Activated CD8-positive, alpha-beta memory T cell treated with anti-CD3 and anti-CD28 coated beads for 4 hours (primary cell): ENCODE measurements at places on chromosomes 4 and X.

GRCh38 chr4:135250040-135250439 lies 1048.5 kb upstream of the PABPC4L start:
- no peak for DNase-seq

GRCh38 chr4:12458621-12459020 lies 1025.5 kb downstream of the RAB28 start:
- no peak for DNase-seq

DNA sequence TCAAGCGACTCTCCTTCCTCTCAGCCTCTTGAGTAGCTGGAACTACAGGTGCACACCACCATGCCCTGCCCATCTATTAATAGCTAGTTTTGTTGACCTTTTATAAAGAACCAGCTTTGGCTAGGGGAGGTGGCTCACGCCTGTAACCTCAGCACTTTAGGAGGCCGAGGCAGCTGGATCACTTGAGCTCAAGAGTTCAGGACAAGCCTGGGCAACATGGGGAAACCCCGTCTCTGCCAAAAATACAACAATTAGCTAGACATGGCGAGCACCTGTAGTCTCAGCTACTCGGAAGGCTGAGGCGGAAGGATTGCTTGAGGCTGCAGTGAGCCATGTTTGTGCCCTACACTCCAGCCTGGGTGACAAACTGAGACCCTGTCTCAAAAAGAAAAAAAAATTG lies 2.7 kb downstream of the TKTL1 start:
- DNase-seq = no peak

- DNase-seq = no peak
Observed at GRCh38 chr4:154137320-154137905, 348.5 kb upstream of the SFRP2 start.

DNA sequence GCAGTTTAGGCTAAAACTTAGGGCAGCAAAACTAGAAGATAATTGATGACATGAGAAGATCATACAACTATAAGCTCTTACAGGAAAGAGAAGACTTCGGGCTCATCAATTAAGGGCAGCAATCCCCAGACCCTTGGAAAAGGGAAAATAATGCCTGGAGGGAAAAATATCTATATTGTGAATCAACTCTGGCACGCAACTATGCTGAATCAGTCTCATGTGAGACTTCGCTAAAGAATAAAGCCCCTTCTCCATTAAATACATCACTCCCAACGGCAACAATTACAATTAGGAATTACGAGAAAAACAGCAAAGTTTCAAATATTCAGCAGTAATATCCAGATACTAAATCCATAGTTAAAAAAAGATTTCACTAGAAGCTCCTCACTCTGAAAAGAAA lies 2016.8 kb upstream of the IGFBP7 start:
- no peak for DNase-seq

DNA sequence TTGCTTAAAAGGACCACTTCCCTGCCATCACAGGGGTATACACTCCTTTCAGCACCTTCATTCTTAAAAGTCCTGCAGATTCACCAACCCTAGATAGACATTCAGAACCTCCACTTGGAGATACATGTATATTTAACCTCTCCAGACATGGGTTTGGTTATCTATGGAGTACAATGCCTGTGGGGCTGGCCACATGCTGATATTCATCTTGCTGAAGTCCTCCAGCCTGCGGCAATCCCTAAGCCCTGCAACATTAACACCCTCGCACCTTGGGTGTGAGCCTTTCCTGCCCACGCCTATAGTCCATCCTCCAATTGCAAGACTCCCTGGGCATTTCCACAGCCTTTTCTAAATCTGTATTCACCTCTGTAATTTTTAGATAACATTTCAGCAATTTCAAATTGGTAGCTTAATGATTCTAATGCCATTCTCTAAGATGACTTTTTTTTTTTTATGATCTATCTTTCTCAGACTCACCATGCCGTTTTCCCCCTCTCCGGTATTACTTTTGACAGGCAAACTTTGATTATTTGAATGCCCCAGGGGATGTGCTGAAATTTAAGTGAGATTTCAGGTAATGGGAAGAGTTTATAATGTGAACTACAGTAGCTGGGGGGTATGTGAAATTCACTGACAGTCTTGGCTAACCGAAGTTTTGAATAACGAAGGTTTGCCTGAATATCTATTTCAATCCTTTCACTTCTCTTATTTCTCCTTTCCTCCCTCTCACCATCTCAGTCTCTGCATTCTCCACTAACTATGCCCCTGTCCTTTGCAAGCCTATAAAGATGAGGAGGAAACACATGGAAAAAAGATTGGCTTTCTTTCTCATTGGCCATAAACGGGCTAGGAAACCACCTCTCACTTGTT lies 24.1 kb downstream of the CCDC149 start:
- no peak for DNase-seq

DNA sequence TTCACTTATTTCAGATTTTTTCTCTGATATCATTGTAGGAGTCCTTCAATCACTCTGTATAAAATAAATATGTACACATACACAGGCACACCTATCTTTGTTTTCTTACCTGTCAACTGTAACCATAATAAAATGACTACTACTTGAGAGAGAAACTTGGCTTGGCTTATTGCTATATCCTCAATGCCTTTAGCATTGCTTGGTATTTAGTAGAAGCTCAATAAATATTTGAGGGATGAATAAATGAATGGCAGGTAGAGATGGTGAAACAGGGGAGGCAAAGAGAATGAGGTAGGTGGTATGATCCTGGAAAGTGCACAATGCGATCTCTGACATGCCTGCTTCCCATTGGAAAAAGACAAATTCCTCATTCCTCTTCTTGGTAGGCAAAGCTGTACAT lies 21.8 kb upstream of the CXCL6 start:
- no peak for DNase-seq

GRCh38 chrX:54237014-54237413 lies 54.0 kb upstream of the FAM120C start:
- DNase-seq = no peak

- DNase-seq = no peak
Observed at GRCh38 chrX:142233400-142233799, 28.3 kb upstream of the MAGEC2 start.

DNA sequence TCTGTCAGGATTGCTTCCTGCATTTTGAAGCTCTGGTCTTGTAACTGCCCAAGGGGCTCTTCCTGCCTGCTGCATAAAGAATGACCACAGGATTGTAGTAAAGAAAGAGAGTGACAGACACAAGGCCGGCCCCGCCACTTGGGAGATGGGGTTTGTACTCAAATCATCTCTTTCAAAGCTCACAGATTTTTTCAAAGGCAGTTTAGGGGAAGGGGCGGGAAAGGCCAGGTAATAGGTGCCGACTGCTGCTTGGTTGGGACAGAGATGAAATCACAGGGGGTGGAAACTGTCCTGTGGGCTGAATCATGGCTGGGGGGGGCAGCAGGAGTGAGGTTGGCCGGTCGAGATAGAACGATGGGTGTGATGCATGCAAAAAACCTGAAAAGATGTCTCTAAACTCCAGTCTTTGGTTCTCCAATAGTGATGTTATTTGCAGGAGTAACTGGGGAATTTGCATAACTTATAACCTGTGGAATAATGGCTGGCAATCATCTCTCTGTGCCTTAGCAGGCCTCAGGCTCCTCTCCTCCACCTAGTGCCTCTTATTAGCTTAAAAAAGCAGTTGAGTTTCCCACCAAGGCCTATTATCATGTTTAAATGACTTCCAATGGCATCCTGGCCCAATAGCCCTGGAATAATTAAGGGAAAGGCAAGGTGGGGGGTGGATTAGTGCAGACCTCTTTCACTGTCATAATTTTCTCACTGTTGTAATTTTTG lies 778.4 kb upstream of the FRG1 start:
- no peak for DNase-seq

DNA sequence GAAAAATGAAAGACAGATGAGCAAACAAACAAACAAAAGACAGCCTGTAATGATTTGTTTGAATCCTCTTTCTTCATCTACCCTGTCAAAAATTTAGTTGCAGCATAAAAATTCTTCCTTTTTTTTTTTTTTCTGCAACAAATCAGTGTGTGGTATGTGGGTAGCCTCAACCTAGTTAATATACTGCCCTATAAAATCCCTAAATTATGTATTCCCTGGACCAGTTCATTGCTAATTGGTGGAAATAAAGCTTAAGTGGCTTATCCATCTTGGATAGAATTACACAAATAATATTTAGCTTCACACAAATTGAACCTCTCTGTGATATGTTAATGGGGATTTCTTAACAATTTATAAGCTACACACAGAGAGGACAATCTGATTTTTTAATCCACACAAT lies 208.4 kb downstream of the NDST4 start:
- DNase-seq = no peak

GRCh38 chr4:52032005-52032404 lies 6.1 kb downstream of the SGCB start:
- no peak for DNase-seq

DNA sequence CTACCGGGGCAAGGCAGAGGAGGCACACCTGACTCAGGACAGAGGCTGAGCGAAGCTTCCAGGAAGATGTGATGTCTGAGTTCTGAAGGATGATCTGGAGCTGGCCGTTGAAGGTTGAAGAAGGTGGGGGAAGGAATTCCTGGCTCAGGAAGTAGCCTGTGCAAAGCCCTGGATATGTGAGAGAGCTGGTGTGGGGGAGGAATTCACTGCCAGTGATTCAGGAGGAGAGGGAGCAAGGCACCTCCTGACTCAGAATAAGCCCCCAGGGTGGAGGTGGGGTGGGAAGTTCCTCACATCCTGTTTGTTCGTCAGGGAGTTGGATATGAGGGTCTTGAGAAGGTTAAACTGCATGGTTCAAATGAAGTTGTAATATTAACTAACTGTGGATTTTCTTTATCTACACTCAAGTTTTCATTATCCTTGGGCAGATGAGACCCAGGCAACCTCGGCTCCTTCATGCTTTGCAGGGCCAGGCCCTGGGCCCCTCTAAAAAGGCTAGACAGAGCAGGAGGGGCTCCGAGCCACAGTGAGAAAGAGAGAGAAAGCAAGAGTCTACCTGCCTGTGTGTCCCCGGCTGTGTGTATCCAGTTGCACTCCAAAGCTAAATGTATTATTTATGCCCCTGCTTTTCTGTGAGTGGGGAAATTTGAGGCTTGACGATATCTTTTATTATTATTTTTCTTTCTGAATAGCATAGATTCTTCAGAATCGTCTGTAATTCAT lies 7.1 kb downstream of the NHSL2 start:
- no peak for DNase-seq

DNA sequence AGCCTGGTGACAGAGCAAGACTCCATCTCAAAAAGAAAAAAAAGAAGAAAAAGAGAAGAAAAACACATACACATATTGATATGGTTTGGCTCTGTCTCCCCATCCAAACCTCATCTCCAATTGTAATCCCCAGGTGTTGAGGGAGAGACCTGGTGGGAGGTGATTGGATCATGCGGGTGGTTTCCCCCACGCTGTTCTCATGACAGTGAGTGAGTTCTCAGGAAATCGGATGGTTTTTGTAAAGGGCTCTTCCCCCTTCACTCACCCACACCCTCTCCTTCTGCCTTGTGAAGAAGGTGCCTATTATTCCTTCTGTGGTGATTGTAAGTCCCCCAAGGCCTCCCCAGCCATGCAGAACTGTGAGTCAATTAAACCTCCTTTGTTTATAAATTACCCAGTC lies 68.4 kb downstream of the LDB2 start:
- no peak for DNase-seq

DNA sequence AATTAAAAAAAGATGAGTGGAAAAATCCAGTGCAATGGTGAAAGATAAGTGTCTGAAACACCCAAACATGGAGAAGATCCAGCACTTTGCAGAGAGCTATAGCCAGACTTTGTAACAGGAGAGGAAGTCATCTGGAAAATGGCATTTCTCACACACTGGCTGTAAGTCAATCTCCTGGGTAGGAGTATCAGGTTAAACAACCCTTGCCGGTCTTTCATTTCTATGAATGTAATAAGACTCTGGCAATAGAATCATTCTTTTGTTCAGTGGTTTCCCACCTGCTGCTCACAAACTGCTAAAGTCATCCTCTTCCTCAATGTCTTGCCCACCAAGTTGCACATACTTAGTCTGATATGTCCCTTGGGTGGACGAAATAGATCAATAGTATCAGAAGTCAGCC lies 94.0 kb upstream of the ATP8A1 start:
- DNase-seq = no peak

DNA sequence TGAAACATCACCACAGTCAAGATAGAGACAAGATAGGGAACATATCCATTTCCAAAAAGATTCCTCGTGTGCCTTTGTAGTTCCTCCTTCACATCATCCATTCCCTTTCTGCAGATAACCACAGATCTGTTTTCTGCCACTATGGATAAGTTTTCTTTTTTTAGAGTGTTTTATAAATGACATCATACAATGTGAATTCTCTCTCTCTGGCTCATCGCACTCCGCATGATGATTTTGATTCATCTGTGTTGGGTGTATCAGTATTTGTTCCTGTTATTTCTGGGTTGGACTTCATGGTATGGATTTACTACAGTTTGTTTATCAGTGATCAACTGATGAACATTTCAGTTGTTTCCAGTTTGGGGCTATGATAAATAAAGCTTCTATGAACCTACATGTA lies 23.2 kb upstream of the ANXA3 start:
- no peak for DNase-seq

DNA sequence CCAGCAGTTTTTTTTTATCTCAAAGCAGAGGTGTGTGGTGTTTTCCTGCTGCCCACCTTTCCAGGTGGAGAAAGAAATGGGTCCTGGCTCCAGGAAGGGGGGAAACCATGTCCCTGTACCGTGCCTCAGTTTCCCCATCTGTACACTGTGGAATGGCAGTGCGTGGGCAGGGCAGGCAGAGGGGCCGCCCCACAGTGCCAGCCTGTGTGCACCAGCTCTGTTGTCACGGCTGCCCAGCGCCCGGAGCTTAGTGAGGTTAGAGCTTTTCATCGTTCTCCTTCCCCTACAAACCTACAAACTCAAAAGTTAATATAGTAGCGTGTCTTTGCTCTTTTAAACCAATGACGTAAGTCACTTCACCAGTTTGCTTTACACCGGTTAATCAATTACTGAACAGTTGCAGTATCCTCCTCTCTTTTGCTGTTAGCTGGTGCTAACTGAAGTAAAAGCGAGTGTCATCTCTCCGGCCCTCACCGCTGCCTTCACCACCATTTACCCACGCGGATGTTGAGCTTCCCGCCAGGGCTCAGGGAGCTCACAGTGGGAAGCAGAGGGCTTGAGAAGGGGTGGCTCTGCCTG lies 114.8 kb upstream of the ADRA2C start:
- DNase-seq = no peak

- DNase-seq = no peak
Observed at GRCh38 chr4:178789279-178789678, 1347.0 kb upstream of the AGA start.

GRCh38 chr4:44738615-44739014 lies 12.3 kb upstream of the GNPDA2 start:
- no peak for DNase-seq

GRCh38 chr4:154618708-154619315 lies 6.4 kb upstream of the FGG start:
- DNase-seq = no peak

- DNase-seq = no peak
Observed at GRCh38 chr4:36088542-36088941, 155.8 kb downstream of the ARAP2 start.

- DNase-seq = no peak
Observed at GRCh38 chrX:9937761-9938160, 29.4 kb upstream of the CLDN34 start.

GRCh38 chrX:154372612-154373022 lies 1.8 kb downstream of the FLNA start:
- no peak for DNase-seq

GRCh38 chr4:15031993-15032675 lies 29.9 kb downstream of the CPEB2 start:
- DNase-seq = no peak
